ENCODE measurements at places on chromosomes 1 and 21.

DNA sequence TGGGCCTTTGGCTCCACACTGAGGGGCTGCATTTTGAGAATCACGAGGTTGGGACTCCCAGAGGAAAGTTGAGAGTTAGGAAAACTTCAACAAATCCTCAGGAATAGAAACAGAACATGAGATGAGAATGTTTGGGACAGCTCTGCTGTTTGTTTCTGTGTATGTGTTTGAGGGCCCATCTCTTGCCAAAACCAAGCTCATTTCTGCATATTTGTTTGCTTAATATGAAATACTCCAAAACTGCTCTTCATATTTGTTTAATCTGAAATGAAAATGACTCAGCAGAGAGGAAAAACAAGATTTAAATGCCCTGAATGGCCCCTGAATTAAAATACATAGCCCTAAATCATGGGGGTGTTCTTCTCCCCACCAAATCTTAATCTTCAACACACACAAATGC, 78.1 kb downstream of the DDR2 start:
- DNase-seq = no peak

DNA sequence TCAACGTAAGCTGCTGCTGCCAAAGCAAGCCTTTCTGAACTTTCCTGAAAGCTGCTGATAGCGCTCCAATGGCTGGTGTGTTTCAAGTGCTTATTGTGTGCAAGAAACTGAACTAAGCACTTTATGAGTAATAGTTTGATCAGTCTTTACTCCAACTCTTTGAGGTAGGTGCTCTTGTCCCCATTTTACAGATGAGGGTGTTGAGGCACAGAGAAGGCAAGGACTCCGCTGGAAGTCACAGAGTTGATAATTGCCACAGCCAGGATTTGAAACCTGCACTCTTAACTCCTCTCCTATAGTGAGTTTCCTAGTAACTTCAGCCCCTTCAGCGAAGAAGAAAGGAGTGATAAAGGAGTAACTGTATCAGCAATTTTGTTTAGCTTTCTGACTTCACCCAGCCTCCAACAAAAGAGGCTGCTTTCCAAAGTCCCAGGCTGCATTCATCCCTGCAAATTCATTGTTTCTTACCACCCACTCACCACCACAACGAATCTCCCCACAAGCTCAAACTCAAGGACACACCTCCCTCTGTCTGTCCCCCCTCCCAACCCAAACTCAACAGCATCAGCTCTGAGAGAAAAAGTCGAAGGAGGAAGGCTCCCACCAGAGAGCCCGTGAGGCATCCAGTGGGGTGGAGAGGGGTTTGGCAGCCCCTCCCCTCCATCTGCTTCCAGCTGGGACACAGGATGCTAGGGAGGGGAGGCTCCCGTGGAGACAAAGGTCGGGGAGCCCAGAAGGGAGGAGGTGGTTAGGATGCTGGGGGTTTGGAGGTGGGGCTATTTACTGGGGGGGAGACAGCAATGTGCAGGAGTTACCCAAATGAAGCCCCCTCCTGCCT, 139.6 kb downstream of the NAV1 start:
- DNase-seq = no peak

DNA sequence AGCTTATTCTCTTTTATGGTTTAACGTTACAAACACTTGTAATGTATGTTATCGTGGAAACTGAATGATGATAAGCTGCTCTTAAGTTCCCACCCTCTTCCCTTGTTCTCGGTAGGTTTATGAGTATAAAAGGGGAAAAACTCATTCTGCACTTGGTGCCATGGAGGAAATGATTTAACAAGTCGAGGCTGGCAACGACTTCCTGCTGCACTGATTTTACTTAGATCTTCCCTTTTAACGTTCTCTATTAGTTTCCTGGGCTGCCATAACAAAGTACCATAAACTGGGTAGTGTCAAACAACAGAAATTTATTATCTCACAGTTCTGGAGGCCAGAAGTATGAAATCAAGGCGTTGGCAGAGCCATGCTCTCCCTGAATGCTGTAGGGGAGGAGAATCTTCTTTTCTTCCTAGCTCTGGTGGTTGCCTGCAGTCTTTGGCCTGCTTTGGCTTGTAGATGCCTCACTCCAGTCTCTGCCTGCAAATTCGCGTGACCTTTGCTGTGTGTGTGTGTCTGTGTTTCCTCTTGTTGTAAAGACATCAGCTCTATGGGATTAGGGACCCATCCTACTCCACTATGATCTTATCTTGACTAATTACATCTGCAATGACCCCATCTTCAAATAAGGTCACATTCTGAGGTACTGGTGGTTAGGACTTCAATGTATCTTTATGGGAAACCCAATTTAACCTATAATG, 26.3 kb downstream of the HUNK start:
- no peak for DNase-seq

GRCh38 chr1:223621312-223621734, 44.2 kb downstream of the CAPN8 start:
- no peak for DNase-seq

DNA sequence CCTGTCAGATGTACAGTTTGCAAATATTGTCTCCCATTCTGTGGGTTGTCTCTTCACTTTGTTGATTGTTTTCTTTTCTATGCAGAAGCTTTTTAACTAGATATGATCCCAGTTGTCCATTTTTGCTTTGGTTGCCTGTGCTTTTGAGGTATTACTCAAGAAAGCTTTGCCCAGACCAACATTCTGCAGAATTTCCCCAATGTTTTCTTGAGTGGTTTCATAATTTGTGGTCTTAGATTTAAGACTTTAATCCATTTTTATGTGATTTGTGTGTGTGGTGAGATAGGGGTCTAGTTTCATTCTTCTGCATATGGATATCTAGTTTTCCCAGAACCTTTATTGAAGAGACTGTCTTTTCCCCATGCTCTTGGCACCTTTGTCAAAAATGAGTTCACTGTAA, 116.9 kb downstream of the DUSP10 start:
- DNase-seq = no peak

DNA sequence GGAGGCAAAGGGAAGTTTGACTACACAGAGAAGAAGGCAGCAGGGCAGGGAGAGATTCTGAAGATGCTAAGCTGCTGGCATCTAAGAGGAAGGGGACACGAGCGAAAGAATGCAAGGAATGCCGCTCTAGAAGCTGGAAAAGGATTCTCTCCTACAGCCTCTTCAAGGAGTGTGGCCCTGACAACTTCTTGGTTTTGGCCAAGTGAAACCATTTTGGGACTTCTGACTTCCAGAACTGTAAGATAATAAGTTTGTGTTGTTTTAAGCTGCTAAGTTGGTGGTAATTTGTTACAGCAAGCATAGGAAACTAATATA, 28.5 kb downstream of the MGST3 start:
- no peak for DNase-seq

GRCh38 chr1:233657466-233657865, 43.6 kb downstream of the KCNK1 start:
- DNase-seq = no peak

- DNase-seq = no peak
These were observed 143.0 kb downstream of the AJAP1 start for GRCh38 chr1:4797429-4797828.

DNA sequence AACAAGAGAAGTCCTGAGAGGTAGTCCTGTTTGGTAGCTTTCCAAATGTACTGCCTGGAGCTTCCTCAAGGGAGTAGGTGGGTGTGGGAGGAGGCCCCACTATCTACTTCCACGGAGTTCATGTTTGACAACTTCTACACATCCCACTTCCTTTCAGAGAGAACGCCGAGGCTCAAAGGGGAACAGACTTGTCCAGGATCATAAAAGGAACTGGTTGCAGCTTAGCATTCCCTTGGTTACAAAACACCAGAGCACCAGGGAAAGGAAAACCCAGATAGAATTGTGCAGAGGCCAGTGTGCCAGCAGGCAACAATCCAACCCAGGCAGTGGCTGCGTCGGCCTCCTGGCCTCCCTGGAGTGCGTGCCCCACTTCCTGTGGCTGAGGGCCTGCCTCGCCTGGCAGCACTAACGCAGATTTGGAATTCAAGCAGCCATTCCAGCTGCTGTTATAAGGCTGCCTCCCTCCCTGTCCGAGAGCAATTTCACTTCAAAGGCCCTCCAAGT, 4.2 kb upstream of the RAP1GAP start:
- DNase-seq = no peak

GRCh38 chr1:186653312-186653711, 26.9 kb downstream of the PTGS2 start:
- no peak for DNase-seq

GRCh38 chr1:204680461-204680860, 5.1 kb downstream of the LRRN2 start:
- DNase-seq = no peak

GRCh38 chr1:193479187-193479586, 292.8 kb upstream of the B3GALT2 start:
- DNase-seq = peak; percentile 33

DNA sequence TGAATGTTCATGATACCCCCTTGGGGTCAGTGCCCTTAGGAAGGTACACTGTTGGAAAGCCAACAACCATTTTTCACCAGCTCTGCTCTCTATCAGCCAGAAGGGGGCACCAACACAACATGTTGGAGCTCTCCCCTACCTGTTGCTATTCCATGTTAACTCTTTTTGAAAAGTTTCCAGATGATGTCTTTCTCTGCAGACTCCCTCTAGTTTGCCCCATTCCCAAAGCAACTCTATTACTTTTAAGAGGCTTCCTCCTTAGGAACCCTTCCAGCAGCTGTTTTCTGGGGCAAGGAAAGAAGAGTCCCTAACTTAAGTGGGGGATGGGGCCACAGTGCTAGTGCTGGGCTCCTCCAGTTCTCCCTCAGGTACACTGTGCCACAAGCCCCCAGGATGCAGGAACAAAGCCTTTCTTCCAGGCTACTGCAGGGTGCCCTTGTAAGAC, 22.9 kb upstream of the NDC1 start:
- DNase-seq = peak; percentile 44
